ENCODE measurements at places on chromosomes 6 and 20.

DNA sequence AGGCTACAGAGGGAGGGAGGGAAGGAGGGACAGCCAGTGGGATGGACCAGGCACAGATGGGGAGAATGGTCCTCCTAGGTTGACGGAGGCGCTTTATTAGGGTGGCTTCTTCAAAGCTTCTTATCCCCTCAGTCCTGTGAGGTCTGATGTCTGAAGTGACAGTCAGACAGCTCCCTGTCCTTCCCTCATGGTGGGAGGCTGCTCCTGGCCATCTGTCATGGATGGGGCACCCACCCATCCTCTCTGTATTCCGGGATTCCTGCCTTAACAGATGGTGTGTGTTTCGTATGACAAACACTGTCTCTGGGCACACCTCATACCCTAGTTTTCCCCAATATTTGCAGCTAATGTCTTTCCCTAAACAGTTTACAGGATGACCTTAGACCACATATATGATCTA lies 7.9 kb downstream of the RIN2 start:
- no peak for DNase-seq

DNA sequence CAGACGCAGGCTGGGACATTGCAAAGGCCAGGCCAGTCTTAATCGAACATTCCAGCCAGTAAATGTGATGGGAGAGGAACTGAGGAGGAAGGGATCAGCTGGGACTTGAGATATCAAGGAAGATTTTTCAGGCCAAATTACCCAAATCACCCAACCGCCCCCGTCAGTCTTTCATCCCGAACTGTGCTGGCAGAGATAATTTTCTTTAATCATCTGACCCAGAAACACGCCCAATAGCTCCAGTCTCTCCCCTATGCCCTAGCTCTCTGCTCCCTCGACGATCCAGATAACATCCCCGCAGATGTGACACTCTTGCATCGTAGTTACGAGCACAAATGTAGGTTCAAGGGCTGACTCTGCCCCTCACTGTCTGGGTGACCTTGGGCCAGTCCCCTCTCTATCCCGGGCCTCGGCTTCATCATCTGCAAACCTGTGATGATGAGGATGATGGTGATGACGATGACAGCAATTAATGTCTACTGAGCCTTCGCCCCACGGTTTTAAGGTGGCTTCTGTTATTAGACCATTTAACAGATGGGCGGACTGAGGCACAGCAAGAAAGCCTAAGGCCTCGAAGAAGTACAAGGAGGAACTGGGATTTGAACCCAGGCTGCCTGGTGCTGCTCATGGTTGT lies 118.6 kb downstream of the PREX1 start:
- no peak for DNase-seq

GRCh38 chr6:36063318-36064060 lies 35.9 kb downstream of the MAPK14 start:
- DNase-seq = no peak

DNA sequence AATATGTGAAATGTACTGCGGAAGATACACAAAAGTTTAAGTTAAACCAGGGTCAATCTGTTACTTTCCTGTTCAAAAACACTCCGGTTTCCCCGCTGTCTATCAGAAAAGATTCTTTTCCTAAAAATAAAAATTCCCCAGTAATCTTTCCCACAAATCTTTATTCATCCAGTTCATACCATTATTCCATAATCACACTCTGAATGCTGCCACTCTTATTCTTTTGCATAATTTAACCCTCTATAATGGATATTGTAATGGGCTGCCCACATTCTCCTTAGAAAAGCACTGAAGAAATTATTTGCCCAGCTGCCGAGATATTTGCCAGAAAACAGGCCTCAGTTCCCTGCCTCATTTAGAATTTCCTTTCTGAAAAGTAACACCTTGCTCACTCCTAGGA lies 68.6 kb downstream of the EPHA7 start:
- DNase-seq = no peak

- DNase-seq = no peak
Measured at GRCh38 chr20:45100563-45101245, at the start of gene KCNS1. Gene KCNS1, minus strand, starts transcription at chr20:45101127. Its CDS starts 1,891 bp downstream, at chr20:45099236.

- DNase-seq = no peak
Measured at GRCh38 chr6:141167945-141168344, 964.8 kb upstream of the GJE1 start.

- no peak for DNase-seq
Measured at GRCh38 chr6:111633822-111634221, 28.1 kb upstream of the TRAF3IP2 start.

GRCh38 chr20:905396-905961 lies 10.7 kb downstream of the ANGPT4 start:
- no peak for DNase-seq

- no peak for DNase-seq
Measured at GRCh38 chr6:16033214-16033613, 95.7 kb upstream of the MYLIP start.

GRCh38 chr20:44336086-44336485 lies 757 bp upstream of the R3HDML start:
- no peak for DNase-seq

DNA sequence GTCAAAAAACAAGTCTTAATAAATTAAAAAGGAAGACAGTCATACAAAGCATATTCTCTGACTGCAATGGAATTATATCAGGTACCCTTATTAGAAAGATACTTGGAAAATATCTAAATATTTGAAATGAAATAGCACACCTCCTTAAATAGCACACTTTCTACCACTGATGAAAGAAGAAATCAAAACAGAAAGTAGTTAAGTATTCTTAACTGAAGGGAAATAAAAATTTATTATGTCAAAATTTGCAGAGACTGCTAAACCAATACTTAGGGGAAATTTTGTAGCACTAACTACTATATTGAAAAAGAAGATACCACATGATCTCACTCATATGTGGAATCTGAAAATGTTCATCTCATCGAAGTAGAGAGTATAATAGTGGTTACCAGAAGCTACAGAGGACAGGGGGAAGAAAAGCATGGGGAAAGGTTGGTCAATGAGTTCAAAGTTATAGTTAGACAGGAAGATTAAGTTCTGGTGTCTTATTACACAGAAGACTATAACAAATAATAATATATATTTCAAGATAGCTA lies 112.2 kb downstream of the ASCC3 start:
- no peak for DNase-seq

DNA sequence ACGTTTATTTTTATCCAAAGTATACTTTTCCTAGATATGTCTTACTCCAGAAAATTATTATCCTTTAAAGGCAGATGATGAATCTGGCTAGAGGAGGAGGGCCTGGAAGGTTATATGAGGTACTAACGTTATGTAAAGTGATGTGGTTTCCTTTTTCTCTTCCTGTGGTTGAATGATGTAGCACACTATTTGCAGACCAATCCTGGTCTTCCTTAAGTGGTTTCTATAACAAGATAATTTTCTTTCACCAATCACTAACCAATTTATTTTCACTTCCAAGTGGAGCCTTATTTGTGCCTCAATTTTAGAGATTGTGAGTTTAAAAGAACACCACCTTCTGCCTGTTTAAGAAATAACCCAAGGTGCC lies 154.6 kb upstream of the SOX4 start:
- DNase-seq = peak; percentile 26

DNA sequence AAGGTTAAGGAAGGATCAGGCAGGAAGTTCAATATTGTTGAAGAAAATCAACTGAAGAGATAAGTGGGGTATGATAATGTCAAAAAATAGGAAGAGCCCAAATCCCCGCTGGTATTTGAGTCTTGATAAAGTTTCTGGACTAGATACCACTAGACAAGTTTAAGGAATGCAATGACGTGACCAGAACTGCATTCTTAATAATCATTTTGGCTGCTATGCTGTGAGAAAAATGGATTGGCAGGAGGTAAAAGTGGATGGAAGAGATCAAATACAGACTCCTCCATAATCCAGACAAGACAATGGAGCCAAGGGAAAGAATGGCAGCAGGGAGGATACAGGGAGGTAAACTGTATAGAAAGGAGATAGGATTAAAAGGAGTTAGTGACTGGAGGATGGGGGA lies 128.2 kb downstream of the COL12A1 start:
- no peak for DNase-seq

All from natural killer cell (primary cell).